ENCODE measurements at places on chromosomes 12 and 14.

GRCh38 chr14:64117671-64118402 is 176.3 kb downstream of the ESR2 start:
- DNase-seq, result no peak

GRCh38 chr12:132076711-132077110 is 67.4 kb downstream of the DDX51 start:
- no peak for DNase-seq

GRCh38 chr14:52244997-52245396 is 22.5 kb upstream of the PTGDR start:
- DNase-seq, result no peak

- no peak for DNase-seq
These were observed 38.7 kb upstream of the LYZ start for GRCh38 chr12:69309461-69309860.

GRCh38 chr12:32894566-32894965 is 2.0 kb downstream of the PKP2 start:
- DNase-seq, result no peak

GRCh38 chr12:132280406-132280805 is 49.0 kb downstream of the GALNT9 start:
- DNase-seq, result no peak

- DNase-seq, result no peak
These were observed 27.2 kb upstream of the PNMA1 start for GRCh38 chr14:73741386-73741875.

- no peak for DNase-seq
These were observed 172.3 kb upstream of the PTPRQ start for GRCh38 chr12:80271780-80272179.

DNA sequence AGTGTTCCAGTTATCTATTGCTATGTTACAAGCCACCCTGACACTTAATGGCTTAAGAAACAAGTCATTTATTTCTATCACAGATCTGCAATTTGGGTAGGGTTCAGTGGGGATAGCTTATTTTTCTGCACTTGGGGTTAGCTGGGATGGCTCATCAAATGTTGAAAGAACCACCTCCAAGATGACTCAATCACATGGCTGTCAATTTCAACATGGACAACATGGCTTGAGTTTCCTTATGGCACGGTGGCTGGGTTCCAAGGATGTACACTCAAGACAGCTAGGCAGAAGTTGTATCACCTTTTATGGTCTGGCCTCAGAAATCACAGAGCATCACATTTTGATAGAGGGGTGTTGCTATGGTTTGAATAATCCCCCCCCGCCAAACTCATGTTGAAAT is 24.5 kb upstream of the IGF1 start:
- no peak for DNase-seq

DNA sequence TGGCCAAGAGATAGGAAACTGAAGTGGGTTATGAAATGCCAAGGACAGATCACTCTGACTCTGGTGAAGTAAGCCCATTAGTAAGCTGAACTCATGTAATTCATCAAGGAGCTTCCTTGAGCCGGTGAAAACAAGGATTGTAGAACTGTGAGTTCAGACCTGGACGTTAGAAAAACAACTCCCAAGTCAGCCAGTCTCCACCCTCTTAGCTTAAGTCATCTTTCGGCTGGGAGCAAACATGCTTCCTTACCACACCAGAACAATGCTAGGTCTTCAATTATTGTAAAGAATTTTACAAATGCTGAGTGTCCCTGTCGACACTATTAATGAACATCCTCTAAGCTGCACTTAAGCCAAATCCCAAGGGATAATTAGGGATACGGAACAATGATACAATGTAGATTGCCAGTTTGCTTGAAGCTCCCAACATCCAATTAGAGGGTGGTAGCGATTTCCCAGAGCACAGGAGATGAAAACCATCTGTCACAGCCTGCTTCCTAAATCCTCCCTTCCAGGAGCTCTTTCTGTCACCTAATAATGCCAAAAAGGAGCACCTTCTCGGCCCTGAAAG is 45.7 kb upstream of the VASH1 start:
- no peak for DNase-seq

DNA sequence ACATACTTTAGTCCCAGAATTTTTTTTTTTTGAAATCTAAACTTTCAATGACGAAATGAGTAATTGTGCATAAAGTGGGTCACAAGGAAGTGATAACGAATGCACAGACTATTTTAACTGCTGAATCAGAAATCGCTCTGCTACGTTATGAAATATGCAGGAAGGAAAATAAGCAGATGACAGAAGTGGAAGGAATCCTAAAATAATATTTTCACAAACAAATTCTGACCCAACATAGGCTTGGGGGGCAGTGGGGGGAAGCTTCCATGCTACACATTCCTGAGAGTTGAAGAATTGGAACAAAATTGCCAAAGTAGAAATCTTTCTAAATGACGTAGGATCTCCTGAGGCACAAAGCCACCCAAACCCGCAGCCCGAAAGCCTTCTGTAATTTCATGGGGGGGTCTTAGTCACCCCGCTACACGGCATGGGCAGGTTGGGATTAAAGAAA is 89.6 kb downstream of the ARF6 start:
- no peak for DNase-seq

DNA sequence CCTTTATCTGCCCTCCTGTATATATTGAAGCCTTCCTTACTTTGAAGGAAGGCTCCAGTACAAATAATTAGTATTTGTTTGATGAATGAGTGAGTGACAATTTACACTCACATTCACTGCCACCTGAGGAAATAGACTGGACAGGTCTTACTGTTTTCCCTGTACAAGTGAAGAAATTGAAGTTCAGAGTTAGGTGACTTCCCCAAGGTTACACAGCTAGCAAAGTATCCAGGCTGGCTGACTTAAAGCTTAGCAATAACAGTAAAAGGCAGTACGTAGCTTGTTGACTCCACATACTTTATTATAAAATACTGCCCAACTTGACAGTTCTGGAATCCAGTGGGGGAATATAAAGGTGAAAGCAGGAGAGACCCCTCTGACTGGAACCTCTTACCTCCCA is 2.6 kb upstream of the KRT18 start:
- no peak for DNase-seq

Data from stimulated activated CD4-positive, alpha-beta T cell treated with anti-CD3 and anti-CD28 coated beads, TNF-alpha, amount 100 ng/mL, for 4 hours (primary cell).